RPMI7951 (cell line): ENCODE measurements at places on chromosomes 7 and 10.
A peak's percentile ranks its signal among the peaks of the same experiment; 100 is the strongest.

GRCh38 chr10:20995123-20995987 is 98.2 kb upstream of the NEBL start:
- no peak for DNase-seq

DNA sequence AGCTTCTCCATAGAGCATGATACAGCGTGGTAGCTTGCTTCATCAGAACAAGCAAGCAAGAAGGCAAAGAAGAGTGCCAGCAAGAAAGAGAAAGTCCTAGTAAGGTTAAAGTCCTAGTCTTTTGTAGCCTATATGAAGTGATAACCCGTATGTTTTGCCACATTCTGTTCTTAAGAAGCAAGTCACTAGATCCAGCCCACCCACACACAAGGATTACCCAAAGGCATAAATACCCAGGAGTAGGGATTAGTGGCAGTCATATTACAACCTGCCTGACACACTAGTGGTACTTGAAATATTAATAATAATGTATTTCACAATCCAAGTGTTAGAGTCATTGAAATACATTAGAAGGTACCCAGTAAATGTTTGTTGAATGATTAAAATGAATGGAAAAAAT is 285.5 kb downstream of the HPSE2 start:
- no peak for DNase-seq

DNA sequence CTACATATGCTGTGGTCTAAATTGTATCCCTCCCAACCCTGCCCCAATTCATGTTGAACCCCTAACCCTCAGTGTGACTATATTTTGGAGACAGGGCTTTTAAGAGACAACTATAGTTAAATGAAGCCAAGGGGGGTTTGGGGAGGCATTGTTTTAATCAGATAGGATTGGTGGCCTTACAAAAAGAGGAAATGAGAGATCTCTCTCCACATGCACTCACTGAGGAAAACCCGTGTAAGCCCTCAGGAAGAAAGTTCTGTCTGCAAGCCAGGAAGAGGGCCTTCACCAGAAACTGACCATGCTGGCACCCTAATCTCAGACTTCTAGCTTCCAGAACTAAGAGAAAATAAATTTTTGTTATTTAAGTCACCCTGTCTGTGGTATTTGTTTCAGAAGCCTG is 276.7 kb downstream of the KIF20B start:
- DNase-seq, result no peak

GRCh38 chr10:14751014-14751896 is 23.4 kb downstream of the FAM107B start:
- no peak for DNase-seq

GRCh38 chr10:5607594-5607993 is 58.8 kb downstream of the ASB13 start:
- no peak for DNase-seq

DNA sequence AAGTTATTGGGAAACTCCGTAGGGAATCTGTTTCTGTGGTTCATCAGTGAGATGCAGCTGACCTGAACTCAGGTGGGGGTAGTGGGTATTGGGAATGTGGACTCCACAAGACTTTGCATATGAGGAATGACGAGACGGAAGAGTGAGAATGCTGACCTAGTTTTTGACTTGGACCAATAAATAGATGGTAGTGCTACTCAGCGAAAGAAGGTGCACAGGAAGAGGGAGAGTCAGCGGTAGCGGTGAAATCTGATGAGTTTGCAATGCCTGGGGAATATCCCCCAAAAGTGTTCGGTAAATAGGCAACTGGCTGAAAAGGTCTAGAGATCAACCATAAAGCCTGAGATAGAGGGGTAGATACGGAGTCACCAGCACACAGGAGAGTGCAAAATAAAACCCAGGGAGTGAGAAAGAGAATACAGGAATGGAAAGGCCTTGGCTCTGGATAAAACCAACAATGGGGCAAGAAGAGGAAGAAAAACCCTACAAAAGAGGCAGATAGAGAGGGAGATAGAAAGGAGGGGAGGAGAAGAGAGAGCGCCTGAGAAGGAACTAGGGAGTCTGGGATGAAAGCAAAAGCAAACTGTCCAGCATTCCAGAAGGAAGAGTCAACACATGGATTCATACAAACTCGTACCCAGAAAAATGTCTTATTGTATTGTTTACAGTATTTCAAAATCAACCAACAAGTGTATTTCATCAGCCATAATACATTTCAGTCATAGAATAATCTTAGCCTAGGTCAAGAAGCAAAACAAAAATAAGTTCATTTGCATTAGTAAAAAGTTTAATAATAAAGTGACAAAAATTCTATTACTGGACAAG is 5.4 kb downstream of the ARHGAP21 start:
- DNase-seq, result peak; percentile 63

DNA sequence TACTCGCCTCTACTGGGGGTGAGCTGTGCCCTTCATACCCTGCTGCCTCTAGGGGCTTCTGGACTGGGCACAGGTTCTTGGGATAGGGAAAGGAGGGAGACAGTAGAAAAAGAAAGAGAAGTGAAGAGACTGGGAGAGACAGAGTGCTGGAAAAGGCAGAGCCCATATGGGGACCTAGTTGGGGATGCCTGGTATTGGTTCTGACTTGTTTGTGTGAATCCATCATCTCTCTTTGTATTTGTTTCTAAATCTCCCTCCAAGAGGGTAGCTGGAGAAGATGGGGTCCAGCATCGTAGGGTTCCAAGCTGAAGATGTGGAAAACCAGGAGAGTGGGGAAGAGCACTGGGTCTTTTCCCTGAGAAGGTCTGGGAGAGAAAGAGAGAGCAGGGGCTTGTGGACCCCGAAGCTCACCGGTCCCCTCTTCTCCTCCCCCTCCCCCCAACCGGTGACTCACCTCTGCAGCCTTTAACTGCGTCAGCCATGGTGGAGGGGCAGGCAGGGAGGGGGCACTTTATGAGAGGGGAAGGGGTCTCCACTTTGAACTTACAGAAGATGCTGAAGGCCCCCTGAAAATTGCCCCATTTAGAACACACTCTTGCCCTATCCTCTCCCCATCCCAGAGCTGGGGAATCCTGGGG is 3.2 kb upstream of the VGF start:
- no peak for DNase-seq

DNA sequence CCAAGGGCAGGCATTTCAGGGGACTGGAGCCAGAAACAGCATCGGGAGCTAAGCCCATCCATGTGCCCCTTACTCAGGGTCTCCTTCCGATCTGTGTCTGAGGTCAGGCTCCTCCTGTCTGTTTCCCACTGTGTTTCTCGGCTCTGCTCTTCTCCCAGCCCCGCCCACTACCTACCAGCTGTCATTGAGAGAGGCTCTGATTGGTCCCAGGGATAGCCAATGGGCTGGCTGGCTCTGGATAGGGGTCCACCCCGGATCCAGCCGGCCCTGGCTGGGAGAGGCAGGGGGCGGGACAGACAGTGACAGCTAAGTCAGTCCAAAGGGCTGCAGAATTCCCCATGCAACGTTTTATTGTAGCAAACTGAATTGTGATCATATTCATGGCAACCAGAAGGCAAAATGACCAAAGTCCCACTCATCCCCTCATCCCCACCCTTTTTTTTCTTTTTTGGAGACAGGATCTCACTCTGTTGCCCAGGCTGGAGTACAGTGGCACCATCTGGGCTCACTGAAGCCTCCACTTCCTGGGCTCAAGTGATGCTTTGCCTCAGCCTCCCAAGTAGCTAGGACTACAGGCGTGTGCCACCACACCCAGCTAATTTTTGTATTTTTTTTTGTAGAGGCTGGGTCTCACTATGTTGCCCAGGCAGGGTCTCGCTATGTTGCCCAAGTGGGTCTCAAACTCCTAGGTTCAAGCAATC is 76.3 kb downstream of the CLIP2 start:
- DNase-seq, result peak; percentile 61

GRCh38 chr10:75651417-75651816 is 220.0 kb downstream of the LRMDA start:
- DNase-seq, result peak; percentile 17

GRCh38 chr10:126661356-126661755 is 9.1 kb downstream of the C10orf90 start:
- no peak for DNase-seq

GRCh38 chr10:89120931-89121763 is 86.0 kb downstream of the CH25H start:
- peak; percentile 17 for DNase-seq

- peak; percentile 53 for DNase-seq
Observed at GRCh38 chr7:134632937-134633540, 13.6 kb upstream of the BPGM start.

GRCh38 chr10:126294451-126294850 is 93.8 kb downstream of the ADAM12 start:
- no peak for DNase-seq

GRCh38 chr10:17115683-17116082 is 13.9 kb downstream of the CUBN start:
- peak; percentile 66 for DNase-seq

- DNase-seq, result no peak
Observed at GRCh38 chr7:71871446-71871845, 540.7 kb downstream of the CALN1 start.

GRCh38 chr7:25118048-25118753 is 6.9 kb downstream of the CYCS start:
- no peak for DNase-seq

DNA sequence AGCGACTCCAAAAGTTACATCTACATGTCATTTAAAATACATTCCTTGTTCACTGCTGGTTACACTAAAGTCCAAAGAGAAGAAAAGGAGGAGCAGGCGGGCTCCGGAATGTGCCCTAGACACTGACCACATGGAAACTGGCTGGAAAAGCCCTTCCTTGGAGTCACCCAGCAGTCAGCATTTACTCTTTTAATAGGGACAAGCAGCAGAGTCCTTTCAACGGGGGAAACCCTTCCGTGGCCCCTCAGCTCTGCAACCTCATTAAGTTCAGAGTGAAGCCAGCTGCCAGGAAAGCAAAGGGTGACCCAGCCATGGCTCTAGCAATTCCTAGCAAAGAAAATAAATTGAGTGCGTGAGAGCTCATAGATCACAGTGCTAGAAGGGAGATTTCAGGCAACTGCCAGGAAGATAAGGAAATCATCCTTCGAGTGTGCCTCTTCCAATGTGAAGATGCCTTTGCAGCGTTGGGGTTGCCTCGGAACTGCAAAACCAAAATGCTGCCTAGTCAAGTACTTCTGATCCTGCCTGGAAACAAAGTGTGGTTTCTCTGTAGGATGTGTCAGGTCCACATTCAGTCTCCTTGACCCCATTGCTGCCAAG is 101.6 kb downstream of the SORBS1 start:
- DNase-seq, result no peak

- DNase-seq, result peak; percentile 15
Observed at GRCh38 chr7:112199035-112199655, 7.1 kb downstream of the DOCK4 start.

GRCh38 chr10:5550250-5550545 is 25.4 kb downstream of the CALML3 start:
- no peak for DNase-seq

- peak; percentile 67 for DNase-seq
Observed at GRCh38 chr10:27558612-27559020, 54.5 kb downstream of the RAB18 start.

GRCh38 chr10:70078329-70078728 is 25.7 kb downstream of the MACROH2A2 start:
- DNase-seq, result no peak

GRCh38 chr10:54656643-54657042 is 144.4 kb downstream of the PCDH15 start:
- DNase-seq, result no peak
